ENCODE measurements at places on chromosomes 2 and 18.

DNA sequence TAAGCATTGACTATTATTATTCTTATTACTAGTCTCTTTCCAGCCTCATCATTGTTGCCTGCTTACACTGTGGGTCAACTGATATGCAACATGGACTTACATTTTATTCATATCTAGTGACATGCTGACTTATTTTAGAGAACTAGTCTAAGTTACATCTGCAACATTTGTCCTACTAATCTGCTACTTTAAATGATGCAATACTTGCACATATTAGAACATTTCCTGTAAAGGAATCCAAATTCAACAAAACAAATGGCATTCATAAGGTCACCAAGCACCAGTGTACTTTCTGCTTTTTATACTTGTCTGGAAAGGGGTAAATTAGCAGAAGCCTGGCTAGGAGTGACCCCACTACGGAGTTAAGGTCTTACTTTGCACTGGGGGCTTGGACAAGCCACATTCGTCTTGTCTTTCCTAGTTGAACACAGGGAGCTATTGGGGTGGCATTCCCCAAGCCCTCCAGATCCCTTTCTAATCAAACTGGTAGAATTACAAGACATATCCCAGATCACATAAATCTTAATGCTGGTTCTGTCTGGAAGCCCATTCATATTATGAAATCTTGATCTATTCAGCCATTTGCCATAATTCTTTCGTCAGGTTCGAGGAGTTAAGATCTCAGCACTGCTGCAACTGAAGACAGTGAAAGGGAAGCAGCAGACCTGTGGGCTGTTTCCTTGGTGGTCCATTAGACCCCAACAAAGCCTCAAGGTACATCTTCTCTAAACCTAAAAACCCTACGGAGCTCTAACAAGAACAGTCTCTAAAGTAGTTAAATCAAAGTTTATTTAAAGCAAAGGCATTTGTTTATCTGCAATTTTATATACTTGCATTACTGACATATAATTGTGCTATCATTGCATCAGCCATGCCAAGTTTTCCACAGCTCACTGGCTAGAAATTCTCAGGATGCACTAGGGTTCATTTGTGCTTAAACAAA, 49.9 kb upstream of the RTN4 start:
- DNase-seq, result peak; percentile 72

DNA sequence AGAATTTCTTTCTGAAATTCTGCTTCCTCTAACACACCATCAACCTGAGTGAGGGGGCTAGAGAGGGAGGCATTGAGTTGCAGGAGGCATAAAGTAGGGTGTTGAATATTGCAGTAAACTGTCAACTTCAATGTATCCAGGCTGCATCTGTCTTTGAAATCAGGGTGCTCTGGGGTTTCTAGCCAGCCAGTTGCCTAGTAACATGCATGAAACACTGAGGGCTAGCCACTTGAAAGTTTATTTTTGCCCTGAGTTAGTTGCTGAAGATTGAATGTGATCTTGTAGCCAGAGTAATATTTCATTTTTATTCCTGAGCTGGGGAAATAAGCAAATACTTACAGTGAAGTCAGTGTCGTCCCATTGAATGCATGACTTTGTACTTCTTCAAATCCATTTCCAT, 41.9 kb downstream of the LHCGR start:
- DNase-seq, result no peak

DNA sequence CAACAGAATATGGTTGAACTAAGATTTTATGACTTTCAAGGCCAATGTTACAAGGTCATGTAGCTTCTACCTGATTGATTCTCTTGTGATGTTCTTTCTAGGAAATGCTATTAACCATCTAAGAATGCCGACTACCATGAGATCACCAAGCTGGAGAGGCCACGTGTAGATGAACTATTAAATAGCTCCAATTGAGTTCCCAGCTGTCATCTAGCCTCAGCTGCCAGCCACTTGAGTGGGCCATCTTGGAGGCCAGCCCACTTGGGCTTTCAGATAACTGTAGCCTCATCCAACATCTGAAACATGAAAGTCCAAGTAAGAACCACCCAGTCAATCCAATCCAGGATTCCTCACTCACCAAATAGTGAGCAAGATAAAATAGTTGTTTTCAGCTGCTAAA, 376.9 kb upstream of the TMEFF2 start:
- no peak for DNase-seq

DNA sequence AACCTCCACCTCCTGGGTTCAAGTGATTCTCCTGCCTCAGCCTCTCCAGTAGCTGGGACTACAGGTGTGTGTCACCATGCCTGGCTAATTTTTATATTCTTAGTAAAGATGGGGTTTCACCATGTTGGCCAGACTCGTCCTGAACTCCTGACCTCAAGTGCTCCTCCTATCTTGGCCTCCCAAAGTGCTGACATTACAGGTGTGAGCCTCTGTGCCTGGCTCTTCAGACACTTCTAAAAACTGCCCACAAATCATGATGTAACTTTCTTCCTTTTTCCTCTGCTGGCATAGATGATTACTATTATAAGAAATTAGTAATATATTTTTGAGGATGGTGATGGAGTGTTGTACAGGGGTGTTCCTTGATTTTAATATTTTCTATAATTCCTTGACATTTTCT, 6.0 kb downstream of the OSBPL6 start:
- DNase-seq, result no peak

DNA sequence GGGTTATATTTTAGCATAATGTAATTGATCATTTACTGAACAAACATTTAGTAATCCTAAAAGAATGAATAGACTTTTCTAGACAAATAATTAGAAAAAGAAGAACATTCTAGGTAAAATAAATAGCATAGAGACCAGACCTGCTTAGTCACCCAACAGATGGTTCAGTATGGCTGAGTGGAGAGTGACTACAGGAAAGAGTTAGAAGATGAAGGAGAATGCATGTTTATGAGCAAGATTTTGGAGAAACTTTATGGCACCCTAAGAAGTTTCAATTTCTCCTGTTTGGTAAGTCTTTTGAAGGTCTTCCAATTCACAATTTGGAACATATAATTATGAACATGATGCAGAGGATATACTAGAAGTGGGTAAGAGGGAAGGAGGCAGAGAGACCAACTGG, 32.9 kb downstream of the FAP start:
- DNase-seq, result no peak

GRCh38 chr2:8575038-8575833, 106.6 kb upstream of the ID2 start:
- peak; percentile 46 for DNase-seq

DNA sequence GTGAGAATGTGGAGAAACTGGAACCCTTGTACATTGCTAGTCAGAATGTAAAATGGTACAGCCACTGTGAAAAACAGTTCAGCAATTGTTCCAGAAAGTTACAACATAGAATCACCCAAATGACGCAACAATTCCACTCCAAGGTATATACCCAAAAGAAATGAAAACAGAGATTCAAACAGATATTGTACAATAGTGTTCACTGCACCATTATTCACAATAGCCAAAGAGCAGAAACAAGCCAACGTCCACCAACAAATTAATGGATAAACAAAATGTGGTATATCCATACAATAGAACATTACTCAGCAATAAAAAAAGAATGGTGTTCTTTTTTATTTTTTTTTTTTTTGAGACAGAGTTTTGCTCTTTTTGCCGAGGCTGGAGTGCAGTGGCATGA, 10.9 kb downstream of the CLASP1 start:
- DNase-seq, result peak; percentile 57

DNA sequence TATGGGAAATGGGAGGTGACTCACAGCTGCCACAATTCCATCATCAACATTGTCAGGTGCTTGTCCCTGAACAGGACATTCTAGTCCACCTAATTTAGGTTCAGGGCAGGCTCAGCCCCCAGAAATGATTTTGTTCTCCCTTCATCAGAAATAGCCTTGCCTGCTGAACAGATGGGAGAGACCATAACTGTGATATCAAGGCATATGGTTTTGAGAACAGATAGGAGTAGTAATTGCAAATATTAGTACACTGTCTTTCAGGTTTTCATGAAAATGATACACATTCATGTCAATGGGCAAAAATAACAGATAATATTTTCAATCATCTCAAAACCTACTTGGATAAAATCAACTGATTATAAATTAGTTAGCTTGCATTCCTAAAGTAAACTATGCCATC, 316.5 kb downstream of the MBD2 start:
- no peak for DNase-seq

Data from NB4 (cell line).